ENCODE measurements at places on chromosomes 16 and 17. TPM values are rescaled to one million over a fixed set of nuclear protein-coding genes. Genes with fewer than 3 reads are reported as not detected.

Gene CLEC18B
- 0.17 TPM for polyA plus RNA-seq

Gene GNGT2
- polyA plus RNA-seq = 0.65 TPM

Gene C16orf95
- polyA plus RNA-seq = 4.7 TPM

Gene KIF2B
- not detected for polyA plus RNA-seq

Gene RRAD
- 2.1 TPM for polyA plus RNA-seq

Gene NPIPB13
- polyA plus RNA-seq = 4.4 TPM

Gene TMEM92
- polyA plus RNA-seq = 0.86 TPM

Gene TMC8
- not detected for polyA plus RNA-seq

Gene GRIN2A
- not detected for polyA plus RNA-seq

Gene NXN
- 116 TPM for polyA plus RNA-seq

Gene TMC6
- polyA plus RNA-seq = 0.19 TPM

Gene HS3ST2
- polyA plus RNA-seq = not detected

Gene YBX2
- 0.17 TPM for polyA plus RNA-seq

Gene TP53TG3C
- polyA plus RNA-seq = not detected

Gene MSLN
- polyA plus RNA-seq = 0.22 TPM

Gene RBFOX1
- not detected for polyA plus RNA-seq

Gene CLEC18A
- 0.04 TPM for polyA plus RNA-seq

Gene ITGAL
- polyA plus RNA-seq = not detected

Gene STAC2
- polyA plus RNA-seq = 0.03 TPM

Gene PRAC1
- not detected for polyA plus RNA-seq

Gene CTRB2
- polyA plus RNA-seq = not detected

Gene FAM83G
- polyA plus RNA-seq = 14.1 TPM

Gene CLDN9
- not detected for polyA plus RNA-seq

Gene KRTAP4-3
- polyA plus RNA-seq = not detected

Gene CAPNS2
- polyA plus RNA-seq = 0.09 TPM

Gene CA7
- not detected for polyA plus RNA-seq

Gene C16orf86
- polyA plus RNA-seq = 0.63 TPM

Gene KRTAP9-8
- polyA plus RNA-seq = not detected

Gene MMP28
- not detected for polyA plus RNA-seq

Gene CES2
- polyA plus RNA-seq = 24.2 TPM

Gene ALKBH5
- 57.6 TPM for polyA plus RNA-seq

Gene DNAH17
- polyA plus RNA-seq = not detected

Measured in IMR-90 (cell line).